ENCODE measurements at places on chromosomes 1 and 21. TPM values are rescaled to one million over a fixed set of nuclear protein-coding genes. Genes with fewer than 3 reads are reported as not detected.

DNA sequence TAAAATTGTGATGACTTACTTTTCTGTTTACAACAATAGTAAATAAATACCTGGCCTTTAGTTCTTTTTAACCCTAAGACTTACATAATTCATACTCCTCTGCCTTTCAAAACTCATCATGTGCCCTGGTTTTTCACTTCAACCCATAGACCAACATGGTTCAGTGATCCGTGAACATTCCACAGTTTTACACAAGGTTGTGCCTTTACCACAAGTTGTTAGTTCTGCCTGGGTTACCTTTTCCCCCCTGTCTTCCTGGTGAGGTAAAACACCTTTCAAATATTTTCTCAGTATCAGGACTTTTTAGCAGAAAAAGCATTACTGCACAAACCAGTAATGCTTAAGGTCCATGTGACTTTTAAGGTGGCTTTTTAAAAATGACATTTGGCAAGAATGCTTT is 1466.4 kb downstream of the PLA2G4A start:
- no peak for DNase-seq

DNA sequence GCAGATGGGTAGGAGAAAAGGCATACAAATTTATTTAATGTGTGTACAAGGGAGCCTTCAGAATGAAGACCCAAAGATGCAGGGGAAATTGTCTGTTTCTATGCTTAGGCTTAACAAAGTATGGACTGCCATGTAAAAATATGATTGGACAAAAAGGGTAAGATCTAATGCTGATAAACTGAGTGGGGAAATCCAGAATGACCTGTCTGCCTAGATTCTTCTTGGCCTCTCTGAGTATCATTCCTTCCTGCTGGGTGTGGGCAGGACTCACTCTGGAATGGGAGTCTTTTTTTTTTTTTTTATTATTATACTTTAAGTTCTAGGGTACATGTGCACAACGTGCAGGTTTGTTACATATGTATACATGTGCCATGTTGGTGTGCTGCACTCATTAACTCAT is 61.0 kb downstream of the IGSF5 start:
- DNase-seq: no peak

Gene BNIPL
- total RNA-seq: 17.9 TPM

GRCh38 chr1:4084048-4084431 is 184.0 kb upstream of the C1orf174 start:
- DNase-seq: no peak

DNA sequence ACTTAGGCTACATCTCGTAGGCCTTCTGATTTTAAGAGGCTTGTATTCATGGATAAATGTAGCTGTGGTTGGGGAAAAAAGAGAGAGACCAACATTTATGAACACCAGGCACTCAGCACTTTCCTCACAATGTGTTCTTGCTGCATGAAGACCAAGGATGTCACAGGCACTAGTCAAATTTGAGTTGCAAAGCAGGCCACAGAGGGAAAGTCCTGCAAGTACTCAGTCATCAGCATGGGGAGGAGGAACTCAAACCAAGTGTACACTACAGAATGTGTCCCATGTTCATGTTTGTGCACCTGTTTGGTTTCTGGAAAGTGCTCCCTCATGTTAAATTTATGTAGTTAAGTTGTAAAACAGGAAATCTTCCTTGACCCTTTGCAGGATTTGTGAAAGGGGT is 8.7 kb upstream of the MAP3K7CL start:
- no peak for DNase-seq

Gene FCGR3B
- 26.7 TPM for total RNA-seq

DNA sequence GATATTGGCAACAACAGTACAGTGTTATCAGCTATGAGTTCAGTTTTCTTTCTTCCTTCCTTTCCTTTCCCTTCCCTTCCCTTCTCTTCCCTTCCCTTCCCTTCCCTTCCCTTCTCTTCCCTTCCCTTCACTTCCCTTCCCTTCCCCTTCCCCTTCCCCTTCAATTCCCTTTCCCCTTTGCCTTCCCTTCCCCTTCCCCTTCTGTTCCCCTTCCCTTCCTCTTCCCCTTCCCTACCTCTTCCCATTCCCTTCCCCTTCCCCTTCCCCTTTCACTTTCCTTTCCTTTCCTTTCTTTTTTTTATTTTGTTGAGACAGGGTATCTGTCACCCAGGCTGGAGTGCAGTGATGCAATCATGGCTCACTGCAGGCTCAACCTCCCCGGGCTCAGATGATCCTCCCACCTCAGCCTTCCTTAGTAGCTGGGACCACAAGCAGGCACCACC is 72.3 kb upstream of the CAPZB start:
- DNase-seq: no peak

Gene RRP1
- 22.5 TPM for total RNA-seq

All from upper lobe of left lung (tissue), 6 donors.